ENCODE measurements at places on chromosomes 12 and 14.

- no peak for DNase-seq
These were observed 1.7 kb downstream of the C1QL4 start for GRCh38 chr12:49335118-49335954.

GRCh38 chr14:92997343-92998061 lies 74.6 kb downstream of the CHGA start:
- DNase-seq = no peak

GRCh38 chr12:113364698-113365097 lies 6.3 kb downstream of the PLBD2 start:
- no peak for DNase-seq

DNA sequence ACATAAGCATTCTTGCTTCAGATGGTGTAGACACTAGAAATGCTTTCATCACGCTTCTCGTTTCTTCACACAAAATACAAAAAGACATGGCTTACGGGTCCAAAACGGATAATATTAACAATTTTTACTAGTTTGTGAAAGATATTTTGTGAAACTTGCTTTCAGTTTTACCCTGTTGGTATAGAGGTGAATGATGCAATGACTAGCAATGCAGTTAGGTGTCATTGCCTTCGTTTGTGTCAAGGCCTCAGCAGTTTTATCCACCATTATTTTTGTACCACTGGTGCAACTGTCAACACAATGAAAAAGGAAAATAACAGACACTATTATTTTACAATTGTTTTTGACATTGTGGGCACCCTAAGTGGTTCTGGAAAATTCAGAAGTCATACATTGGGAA lies 323.0 kb downstream of the FLRT2 start:
- DNase-seq = no peak

DNA sequence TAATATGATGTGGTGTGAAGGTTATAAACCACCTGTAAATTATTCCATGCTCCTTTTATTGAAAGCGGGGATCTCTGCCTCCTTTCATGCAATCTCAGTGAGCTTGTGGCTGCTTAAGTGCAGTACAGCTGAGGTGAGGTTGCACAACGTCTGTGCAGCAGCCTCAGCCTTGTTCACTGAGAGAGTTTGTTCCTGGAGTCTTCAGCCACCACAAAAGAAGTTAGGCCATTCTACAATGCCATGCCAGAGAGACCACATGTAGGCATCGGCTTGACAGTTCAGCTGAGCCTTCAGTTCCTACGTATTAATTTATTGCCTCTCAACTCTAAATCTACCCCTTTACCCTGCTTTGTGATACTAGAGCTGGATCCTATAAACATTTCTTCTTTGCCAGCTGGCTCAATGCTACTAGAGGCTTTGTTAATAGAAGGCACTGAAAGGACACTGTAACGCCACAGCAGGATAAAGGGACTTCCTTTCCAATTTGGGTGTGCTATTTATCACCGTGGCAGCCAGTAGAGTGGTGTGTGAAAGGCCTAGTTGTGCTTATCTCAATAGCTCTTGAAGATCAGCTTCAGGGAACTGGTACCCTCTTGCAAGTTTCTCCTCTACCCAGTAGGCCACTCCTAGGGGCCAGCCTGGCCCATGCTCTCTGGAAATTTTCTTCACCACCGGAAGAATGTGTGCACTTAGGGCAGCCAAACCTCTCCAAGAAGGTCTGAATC lies 337.7 kb downstream of the IPO8 start:
- no peak for DNase-seq

DNA sequence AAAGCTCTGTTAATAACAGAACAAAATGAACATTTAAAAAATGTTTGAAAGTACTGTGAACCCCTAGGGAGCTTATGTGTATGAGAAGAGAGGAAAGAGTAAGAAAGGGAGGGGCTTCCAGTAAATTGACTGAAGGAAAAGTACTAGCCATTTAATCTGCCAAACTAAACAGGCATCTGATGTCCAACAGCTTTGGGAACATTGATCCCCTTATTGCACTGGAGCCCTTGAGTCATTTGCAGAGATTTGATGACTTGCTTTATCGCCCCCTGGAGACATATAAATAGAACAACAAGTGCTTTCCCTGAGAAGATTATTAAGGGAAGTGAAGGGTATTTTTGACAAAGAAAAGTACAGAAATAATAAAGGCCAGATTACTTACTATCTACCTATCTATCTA lies 319.3 kb upstream of the NOVA1 start:
- DNase-seq = peak; percentile 12

- no peak for DNase-seq
These were observed 387.8 kb downstream of the FLRT2 start for GRCh38 chr14:85917716-85918115.

GRCh38 chr14:69620211-69620611 lies 8.8 kb downstream of the SUSD6 start:
- DNase-seq = no peak

GRCh38 chr12:114512351-114512750 lies 106.4 kb upstream of the TBX5 start:
- no peak for DNase-seq

- no peak for DNase-seq
These were observed 24.0 kb downstream of the RNF34 start for GRCh38 chr12:121423682-121424623.

DNA sequence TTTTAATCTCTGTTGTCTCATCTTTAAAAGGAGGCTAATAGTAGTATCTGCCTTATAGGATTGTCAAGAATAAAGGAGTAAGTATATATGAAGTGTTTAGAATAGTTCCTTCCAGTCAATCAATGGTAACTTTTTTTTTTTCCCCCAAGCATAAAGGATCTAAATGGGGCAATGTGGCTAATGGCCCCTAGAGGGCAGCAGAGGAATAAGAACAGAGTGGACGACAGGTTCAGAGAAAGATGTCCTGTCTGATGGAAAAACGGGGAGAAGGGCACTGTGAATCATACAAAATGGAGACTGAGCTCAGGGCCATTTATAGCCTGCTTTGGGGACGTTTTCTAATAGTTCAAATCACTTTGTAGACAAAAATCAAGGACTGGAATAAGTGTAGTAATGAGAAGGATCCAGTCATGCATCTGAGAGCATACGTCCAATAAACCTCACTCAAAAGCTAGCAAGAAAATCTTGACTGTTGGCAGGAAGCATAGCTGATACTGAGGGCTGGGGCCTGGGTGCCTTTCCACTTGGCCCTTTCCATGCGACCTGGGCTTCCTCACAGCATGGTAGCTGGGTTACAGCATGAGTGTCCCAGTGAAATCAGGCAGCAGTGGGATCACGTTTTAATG lies 51.3 kb downstream of the IFNG-AS1 start:
- peak; percentile 76 for DNase-seq

DNA sequence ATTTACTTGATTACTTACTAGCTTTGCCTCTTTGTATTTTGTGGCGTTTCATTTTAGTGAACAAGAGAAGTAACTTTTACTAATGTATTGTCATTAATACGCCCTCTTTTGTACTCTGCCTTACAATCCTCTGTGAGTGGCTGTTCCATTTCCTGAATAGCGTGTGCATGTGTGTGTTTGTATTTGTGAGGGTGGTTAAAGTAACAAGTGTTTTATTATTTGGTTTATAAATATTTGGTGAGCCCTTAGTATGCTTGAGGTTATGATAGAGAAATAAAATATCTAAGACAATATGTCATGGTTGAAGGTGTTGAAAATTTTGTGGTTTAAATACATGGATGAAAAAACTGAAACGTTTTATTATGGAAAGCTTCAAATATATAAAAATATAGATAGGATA lies 71.7 kb upstream of the REP15 start:
- no peak for DNase-seq

DNA sequence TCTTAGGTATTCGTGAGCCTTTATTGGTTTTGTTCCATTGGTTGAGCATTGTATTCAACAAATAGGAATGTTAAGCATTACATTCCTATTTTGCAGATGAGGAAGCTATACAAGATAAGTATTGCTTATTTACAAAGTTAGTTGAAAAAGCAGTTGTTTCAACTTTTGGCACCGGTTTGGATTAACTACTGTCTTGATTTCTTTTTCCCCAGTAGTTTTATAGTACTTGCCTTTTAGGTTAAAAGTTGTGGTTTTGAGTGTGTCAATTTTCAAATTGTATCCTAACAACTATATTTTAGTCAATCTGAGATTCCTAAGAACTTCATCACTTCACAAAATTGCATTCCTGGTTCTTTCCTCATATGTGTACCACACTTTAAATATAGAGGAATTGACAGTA lies 23.8 kb upstream of the MBIP start:
- no peak for DNase-seq

DNA sequence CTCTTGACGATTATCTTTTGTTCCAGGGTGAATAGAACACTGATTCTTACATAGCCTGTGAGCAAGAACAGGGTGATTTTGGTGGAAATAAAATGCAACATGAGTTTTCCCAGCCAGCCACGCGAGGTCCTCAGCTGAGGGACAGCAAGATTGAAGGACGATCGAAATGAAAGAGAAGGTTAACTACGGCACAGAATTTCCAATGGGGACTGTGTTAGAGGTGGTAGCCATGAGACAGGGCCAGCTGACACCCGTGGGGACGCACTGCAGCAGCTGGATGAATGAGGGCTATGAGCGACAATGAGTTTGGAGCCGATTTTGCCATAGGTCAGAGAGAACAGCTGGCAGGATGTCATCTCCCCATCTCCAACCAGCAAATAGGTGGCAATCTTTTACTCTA lies 243.4 kb upstream of the PELI2 start:
- no peak for DNase-seq

DNA sequence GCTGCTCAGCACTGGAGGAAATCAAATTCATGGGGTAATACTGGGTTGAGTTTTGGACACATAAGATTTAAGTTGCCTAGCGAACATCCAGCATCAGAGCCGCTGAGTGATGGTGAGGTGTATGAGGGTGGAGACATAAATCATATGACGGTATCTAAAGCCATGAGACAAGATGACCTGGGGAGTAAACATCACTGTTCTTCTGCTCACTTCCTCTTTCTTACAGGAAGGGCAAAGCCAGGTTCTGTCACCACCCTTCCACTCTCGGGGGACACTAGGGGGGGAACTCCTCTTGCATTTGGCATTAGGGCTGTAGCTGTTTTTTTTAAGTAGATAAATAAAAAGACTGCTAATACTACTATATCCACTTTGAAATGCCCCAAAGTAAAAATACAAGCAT lies 24.0 kb downstream of the PRDM4 start:
- DNase-seq = no peak

GRCh38 chr14:100398044-100398443 lies 74.9 kb downstream of the SLC25A47 start:
- no peak for DNase-seq

DNA sequence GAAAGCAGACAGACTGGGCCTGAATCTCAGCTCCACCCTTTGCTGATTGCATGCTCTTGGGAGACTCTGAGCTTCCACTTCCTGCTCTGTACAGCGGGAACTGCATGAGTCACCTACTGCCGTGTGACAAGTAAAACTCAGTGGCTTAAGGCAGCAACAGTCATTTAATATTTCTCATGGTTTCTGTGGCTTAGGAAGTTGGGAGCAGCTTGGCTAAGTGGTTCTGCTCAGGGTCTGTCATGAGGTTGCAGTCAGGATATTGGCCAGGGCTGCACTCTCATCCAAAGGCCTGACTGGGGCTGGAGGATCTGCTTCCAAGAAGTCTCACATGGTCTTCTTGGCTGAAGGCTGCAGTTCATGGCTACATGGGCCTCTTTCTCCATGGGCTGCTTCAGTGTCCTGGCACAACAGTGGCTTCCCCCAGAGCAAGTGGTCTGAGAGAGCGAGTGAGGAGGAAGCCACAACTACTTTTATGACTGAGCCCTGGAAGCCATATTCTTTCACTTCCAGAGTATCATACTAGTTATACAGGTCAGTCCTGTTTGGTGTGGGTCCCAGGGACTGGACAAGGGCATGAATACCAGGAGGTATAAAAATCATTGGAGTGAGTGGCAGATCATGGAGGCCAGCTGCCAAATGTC lies 49.7 kb downstream of the FAM222A start:
- DNase-seq = no peak

- DNase-seq = peak; percentile 42
These were observed 2.6 kb upstream of the KLRK1 start for GRCh38 chr12:10392394-10392930.

DNA sequence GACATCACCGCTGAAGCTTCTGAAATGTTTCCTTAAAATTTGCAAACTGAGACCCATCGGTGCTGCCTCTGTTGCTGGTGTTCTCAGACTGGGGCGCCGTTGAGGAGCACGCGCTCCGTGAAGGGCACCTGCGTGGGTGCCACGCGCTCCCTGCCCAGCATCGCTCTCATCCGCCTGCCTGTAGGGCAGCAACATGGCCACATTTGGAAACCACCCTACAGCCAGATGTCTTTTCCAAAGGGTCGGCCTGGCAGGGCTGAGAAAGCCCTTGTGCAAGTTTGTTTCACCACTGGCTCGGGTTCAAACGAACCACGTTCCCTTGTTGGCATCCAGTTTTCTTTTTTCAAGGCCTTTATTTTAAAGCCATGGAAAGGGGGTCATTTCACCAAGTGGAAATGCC lies 13.9 kb downstream of the ADGRD1 start:
- DNase-seq = no peak

DNA sequence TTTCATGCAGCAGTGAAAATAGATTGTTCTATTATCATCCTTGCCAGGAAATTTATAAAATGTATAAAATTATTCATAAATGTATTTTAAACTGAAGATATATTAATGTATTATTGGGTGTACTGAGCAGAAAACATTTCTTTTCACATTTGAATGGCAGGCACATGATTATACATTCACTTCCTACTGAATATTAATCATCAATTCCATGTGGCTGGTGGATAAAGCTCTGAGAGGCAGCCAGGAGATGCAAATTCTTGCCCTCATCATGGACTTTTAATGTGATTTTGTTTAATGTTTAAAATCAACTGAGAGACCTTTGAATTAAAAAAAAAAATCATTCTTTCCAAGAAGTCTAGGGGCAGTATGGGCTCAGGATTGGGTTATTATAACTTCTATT lies 40.8 kb downstream of the ANO6 start:
- DNase-seq = no peak

DNA sequence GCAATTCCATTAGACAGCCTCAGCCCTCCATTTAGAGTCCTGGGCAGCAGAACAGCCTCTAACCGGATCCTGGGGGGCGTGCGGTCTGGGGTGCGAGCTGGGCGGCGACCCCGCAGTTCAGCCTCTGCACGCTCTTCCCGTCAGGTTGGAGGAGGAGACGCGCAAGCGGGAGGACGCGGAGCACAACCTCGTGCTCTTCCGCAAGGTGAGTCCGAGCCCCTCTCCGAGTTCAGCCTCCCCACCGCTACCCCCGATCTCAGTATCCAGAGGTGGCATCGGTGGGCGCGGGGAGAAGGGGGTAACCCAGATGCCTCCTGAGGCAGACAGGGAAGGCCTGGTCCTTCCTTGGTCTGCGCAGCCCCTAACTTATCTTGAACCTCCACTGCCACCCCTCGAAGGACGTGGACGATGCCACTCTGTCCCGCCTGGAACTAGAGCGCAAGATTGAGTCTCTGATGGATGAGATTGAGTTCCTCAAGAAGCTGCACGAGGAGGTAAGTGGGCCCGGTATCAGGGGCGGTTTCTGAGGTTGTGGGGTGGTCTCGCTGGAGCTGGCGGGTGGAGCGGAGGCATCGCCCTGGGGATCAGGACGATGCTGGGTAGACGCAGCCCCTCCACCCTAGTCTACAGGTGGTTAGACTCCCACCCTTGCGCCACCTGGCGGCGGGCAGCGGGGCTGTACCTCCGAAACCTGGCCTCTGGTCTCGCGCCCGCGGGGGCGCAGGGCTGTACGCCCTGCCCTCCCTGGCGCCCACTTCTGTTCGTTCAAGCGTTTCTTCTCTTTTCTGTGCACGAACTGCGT lies 1.3 kb downstream of the PRPH start:
- DNase-seq = peak; percentile 88
